AML-193 (cell line): ENCODE measurements at places on chromosomes 6 and 20.

GRCh38 chr20:22562620-22563019, 21.8 kb downstream of the FOXA2 start:
- DNase-seq = no peak

DNA sequence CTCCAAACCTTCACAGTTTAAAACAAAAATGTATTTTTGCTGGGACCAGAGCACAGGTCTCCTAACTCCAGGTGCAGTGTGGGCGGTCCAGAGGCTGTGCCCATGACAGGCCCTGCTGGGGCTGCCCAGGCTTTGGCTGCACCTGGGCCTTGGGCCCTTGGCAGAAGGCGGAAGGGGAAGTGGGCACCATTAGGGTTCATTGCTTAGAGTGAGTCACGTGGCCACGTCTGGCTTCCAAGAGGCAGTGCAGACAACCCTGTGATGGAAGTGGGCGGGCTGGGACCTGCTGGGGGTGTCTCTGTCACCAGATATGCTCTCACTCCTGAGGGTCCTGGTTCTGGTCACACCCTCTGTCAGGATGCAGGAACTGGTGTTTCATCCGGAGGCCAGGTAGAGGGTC, 302.2 kb downstream of the QKI start:
- no peak for DNase-seq

- no peak for DNase-seq
These were observed 620 bp upstream of the DEK start for GRCh38 chr6:18264923-18265377.

- DNase-seq = no peak
These were observed 38.8 kb upstream of the FOXA2 start for GRCh38 chr20:22623211-22623610.

- no peak for DNase-seq
These were observed 5.6 kb downstream of the FILIP1 start for GRCh38 chr6:75488033-75488432.

GRCh38 chr6:45772886-45773495, 242.7 kb downstream of the CLIC5 start:
- no peak for DNase-seq

GRCh38 chr6:16540804-16541752, 220.2 kb downstream of the ATXN1 start:
- no peak for DNase-seq

DNA sequence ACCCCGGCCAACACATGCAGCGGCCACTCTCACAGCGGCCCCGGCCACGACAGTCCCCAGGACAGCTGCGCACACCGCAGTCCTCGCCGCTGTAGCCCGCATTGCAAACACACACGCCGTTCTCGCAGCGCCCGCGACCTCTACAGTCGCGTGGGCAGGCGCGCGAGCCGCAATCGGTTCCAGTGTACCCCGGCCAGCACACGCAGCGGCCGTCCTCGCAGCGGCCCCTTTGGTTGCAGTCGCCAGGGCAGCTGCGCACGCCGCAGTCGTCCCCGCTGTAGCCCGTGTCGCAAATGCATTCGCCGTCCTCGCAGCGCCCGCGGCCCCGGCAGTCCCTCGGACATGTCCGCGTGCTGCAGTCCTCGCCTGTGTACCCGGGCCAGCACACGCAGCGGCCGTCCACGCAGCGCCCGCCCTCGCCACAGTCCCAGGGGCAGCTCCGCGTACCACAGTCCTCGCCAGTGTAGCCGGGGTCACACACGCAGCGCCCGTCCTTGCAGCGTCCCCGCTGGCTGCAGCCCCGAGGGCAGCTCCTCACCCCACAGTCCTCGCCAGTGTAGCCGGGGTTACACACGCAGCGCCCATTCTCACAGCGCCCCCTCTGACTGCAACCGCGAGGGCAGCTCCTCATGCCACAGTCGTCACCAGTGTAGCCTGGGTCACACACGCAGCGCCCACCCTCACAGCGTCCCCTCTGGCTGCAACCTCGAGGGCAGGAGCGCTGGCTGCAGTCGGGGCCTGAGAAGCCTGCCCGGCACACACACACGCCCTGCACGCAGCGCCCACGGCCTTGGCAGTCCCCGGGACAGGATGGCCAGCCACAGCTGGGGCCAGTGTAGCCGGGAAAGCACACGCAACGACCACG, 12.5 kb downstream of the TNXB start:
- no peak for DNase-seq

DNA sequence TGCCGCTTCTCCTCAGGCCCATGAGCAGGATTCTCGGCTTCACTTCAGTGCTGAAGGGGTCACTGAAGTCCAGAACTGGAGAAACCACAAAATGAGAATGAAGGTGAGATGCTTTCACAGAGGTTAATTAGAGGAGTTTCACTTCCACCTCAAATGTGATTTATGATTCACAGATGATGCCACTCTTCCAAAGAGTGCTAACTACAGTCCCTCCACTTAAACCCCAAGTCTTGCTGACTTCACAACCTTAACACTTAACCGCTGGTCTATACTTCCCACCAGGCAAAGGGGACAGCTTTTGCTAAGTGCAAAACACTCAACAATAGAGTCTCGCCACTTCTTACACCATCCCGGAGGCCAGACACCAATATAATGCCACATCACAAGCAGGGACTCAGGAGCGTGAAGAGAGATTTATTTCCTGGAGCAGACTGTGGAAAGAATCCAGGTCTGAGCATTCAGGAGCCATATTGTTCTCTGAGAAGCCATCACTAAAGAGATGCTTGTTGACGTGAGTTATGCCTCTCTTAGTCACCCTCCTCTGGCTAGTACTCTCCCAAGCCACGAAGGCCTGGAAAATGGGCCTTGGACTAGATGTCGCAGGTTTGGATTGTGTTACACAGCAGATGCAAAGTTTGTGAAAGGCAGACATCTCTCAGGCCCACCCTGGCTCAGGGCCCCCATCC, 24.4 kb downstream of the RRAGD start:
- DNase-seq = no peak

- no peak for DNase-seq
These were observed 36.0 kb downstream of the STK35 start for GRCh38 chr20:2137552-2138201.

GRCh38 chr20:46690219-46691106, 1.2 kb upstream of the TP53RK start:
- no peak for DNase-seq

GRCh38 chr20:8196096-8196495, 64.0 kb downstream of the PLCB1 start:
- no peak for DNase-seq

GRCh38 chr20:49982346-49983122, at the start of gene SNAI1:
SNAI1 (plus strand) TSS chr20:49982980; CDS start chr20:49983060, 80 bp downstream.
- DNase-seq = peak; percentile 66

DNA sequence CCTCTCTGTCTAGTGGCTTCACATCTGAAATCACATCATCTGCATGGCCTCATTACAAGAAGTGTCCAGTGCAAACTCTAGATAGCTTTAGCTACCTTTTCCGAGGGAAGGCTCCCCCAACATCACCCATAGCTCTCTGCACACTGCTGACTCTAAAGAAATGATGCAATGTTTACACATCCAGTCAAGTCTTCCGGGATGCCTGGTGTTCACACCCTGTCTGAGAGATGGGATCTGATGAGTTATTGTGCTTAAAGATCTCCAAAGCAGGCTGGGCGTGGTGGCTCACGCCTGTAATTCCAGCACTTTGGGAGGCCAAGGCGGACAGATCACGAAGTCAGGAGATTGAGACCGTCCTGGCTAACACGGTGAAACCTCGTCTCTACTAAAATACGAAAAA, 404.6 kb upstream of the IRAK1BP1 start:
- DNase-seq = no peak

- no peak for DNase-seq
These were observed 33.1 kb upstream of the KCNB1 start for GRCh38 chr20:49515586-49515985.

- DNase-seq = peak; percentile 61
These were observed 242.1 kb downstream of the DLL1 start for GRCh38 chr6:170048615-170049256.

GRCh38 chr6:30862156-30862875, 22.0 kb upstream of the DDR1 start:
- no peak for DNase-seq

- no peak for DNase-seq
These were observed 253.1 kb downstream of the FNDC1 start for GRCh38 chr6:159422041-159422984.

- DNase-seq = no peak
These were observed 112.8 kb upstream of the ARMC2 start for GRCh38 chr6:108735310-108736001.

- no peak for DNase-seq
These were observed 140.2 kb upstream of the RPS6KA2 start for GRCh38 chr6:166767230-166767629.

DNA sequence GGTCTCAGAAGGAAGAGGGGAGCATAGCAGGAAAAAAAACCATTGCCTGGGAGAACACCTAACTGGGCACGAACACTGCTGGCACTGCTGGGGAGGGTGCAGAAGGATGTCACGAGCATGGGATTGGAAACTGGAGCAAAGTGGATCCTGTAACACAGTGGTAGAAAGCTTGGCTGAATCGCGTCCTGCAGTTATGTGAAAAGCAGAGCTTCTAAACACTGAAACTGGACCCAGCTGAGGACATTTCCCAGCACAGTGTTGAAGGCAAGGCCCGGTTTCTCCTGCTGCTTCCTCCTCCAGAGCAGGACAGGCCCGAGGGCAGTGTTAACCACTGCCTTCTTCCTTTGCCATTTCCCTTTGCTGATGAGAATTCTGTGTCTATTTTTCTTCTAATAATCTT, 6.7 kb downstream of the APMAP start:
- DNase-seq = no peak

GRCh38 chr20:46056970-46057855, 28.2 kb downstream of the SLC12A5 start:
- DNase-seq = no peak

GRCh38 chr20:46674253-46675083, 14.8 kb downstream of the TP53RK start:
- DNase-seq = no peak

- no peak for DNase-seq
These were observed 35.7 kb downstream of the CDH26 start for GRCh38 chr20:59993736-59994430.

DNA sequence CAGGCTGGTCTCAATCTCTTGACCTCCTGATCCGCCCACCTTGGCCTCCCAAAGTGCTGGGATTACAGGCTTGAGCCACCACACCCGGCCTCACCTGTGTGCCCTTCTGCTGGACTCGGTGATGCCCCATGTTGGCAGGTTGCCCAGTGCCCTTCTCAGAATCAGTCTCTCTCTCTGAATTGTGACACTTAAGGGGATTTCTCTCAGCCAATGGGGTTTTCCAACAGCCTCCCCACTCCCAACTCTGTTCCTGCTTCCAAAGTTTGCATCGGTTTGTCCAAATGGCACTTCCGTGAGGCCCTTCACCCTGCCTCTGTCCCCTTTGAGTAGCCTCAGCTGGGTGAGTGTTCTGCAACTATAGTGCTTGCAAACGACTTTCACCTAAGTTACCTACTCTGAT, 3.1 kb upstream of the MRPS10 start:
- DNase-seq = no peak

DNA sequence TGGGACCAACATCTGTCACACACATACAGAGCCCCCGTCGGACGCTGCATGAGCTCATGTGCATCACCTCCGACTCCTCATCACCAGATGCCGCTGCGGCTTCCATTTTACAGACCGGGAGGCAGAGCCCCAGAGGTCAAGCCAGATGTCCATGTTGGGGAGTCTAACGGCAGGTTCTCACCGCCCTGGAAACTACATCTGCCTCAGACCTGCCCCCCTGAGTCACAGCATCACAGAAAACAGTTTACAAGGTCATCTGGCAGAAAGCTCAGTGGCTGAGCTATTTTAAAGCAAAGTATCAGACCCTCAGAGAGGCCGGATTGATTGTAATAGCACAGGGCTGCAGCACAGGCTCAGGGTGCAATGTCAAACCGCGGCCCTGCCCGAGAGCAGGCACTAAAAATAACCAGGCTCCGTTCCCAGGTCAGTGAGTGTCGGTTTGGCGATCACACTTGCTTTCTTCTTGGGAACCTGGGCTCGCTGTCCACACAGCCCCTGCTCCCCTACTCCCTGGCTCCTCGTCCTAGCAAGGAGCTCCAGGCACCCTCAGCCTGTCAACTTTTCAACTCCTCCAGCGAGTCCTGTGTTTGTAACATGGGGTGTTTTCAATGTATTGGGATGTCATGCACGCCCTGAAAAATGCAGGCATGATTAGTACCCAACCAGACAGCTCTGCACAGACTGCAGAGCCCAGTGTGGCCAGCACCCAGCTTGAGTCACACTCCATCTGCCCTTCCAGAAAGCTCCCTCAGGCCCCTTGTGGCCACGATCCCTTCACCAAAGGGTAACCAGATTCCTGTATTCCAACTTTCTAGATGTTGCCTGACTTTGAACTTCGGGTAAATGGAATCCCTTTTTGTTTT, 264.5 kb downstream of the CDH4 start:
- DNase-seq = no peak

DNA sequence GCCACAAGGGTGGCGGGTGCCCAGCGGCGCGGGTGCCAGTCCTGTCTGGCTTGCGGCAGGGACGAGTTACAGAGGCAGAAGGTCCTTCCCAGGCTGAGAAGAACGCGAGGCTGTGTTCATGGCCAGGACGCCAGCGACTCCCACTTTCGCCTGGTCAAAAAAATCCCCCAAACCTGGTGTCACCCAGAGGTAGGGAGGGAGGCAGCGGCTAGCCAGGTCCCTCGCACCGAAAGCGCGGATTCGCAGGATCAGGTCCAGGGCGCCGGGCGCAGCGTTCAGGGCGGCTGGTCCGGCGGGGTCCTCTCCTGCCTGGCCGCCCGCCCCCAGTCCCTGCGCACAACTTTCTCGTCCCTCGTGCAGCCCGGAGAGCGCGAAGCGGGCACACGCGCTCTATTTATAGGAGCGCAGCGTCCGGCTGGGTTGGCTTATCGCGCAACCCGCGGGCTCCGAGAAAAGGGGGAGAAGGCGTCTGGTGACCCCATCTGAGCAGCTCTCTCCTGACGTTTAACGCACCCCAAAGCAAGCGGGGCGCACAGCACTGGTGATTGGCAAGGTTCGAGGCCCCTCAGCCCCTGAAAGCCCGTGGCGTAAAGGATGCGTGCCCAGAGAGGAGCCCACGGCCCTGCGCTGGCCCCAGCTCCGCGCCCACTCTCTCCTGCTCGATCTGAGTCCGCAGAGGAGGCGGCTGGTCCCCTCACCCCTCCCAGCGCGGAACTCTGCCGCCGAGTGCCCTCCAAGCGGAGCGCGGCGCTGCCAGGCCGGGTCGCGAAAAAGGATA, 519 bp downstream of the CBLN4 start:
- DNase-seq = no peak

DNA sequence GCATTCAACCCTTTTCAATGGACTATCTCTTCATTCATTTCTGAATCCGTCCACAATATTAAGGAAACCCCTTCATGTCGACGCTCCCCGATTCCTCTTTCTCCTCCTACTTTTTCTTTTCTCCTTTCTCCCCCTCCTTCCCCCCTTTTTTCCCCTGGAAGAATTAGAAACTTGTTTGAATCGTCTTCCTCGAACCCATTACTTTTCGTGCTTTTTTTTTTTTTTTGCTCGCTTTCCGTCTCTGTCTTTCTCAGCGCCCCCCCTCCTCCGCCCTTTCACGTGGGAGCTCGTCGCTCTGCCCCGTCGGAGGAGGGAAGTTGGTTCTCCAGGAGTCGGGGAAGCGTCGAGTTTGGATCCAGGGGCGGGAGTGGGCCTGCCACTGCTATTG, 2.3 kb upstream of the NKX2-2 start:
- DNase-seq = no peak

GRCh38 chr6:109315341-109316110, 66.7 kb downstream of the CD164 start:
- no peak for DNase-seq

GRCh38 chr6:163719028-163719742, 304.7 kb downstream of the QKI start:
- DNase-seq = no peak
